ENCODE measurements at places on chromosomes 12 and 14. TPM values are rescaled to one million over a fixed set of nuclear protein-coding genes. Genes with fewer than 3 reads are reported as not detected.

The SRSF5 gene
- 367 TPM for total RNA-seq

The HOXC12 gene
- total RNA-seq: not detected

The CPNE8 gene
- 20.2 TPM for total RNA-seq

The CLEC14A gene
- 121 TPM for total RNA-seq

The RIN3 gene
- 64.4 TPM for total RNA-seq

The FSCB gene
- 0.15 TPM for total RNA-seq
